NCI-H2029 treated with DMSO at 0.1 percent for 48 hours (cell line): ENCODE measurements at places on chromosomes 1 and 21.

GRCh38 chr21:45742247-45742646 lies 98.7 kb downstream of the PCBP3 start:
- no peak for DNase-seq

DNA sequence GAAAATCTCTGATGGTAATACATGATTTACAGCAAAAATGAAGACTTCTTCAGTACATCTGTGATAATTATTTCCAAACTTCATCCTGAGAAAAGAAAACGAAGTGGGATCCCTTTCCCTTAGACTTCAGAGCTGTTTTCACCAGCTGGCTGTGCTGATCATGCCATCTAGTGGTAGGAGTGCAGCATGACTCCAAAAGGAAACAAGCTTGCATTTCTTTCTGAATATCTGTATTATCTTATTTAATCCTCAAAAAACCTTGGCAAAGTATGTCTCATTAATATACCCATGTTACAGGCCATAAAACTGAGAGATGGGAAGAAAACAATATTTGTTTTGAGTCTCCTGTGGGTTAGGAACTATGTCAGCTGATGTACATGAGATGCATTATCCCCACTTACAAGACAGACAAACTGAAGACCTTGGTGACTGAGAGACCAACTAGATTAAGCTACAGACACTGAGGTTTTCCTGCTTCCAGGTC lies 9.8 kb upstream of the GJA8 start:
- peak; percentile 40 for DNase-seq

DNA sequence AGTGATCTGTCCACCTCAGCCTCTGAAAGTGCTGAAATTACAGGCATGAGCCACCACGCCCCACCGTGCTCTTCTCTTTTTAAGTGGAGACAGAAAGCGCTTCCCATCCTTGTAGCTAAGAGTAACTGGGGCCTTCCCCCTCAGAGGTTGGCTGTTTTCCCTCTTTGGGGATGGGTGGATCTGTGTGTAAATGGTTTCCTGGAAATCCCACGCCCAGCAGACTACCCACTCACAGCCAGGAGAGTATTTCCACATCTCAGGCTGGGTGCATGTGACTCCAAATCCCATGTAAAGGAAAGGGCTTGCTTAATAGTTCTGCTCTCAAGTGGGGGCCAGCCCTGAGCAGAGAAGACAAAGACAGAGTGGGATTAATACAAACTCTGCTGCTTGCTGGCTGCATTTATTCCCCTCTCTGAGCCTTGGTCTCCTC lies 19.6 kb upstream of the TCEA3 start:
- DNase-seq = no peak

DNA sequence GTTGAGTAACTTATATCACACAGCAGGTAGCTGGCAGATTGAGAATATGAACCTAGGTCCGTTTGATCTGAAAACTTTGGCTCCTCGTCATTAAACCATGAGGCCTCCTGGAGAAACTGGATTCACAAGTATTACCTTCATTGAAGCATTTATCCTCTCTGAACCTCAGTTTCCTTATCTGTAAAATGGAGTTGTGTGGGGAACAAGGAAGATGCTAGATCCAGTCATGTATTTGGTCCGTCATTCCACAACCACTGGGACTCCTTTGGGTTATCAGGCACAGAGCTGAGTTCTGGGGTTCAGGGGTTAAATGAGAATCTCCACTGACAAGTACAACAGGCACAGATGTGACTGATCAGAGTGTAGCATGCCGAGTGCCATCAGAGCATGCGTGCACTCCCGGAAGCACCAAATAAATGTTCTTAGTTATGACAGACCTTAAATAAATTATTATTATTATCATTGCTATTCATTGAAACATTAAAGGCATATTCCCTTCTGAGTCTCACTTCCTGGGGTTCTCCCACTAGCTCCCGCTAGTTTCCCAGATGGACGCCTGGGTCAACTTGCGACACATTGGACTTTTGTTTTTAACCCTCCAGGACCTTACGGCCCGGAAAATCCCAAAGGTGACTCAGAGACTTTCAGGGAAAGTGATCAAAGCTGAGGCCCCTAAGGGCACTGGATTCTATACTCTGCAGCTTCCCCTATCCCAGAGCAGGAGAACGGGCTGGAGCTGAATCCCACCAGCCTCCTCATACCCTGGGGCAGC lies 130.6 kb downstream of the PLPP3 start:
- DNase-seq = no peak

- DNase-seq = no peak
Measured at GRCh38 chr1:5990913-5991312, 1.3 kb downstream of the NPHP4 start.

GRCh38 chr1:29436181-29436785 lies 200.0 kb downstream of the PTPRU start:
- no peak for DNase-seq

- DNase-seq = no peak
Measured at GRCh38 chr1:39050001-39050400, 23.9 kb downstream of the NDUFS5 start.

- no peak for DNase-seq
Measured at GRCh38 chr1:109944541-109944940, 33.9 kb downstream of the CSF1 start.

- peak; percentile 83 for DNase-seq
Measured at GRCh38 chr1:46719689-46720088, 775 bp upstream of the EFCAB14 start.

DNA sequence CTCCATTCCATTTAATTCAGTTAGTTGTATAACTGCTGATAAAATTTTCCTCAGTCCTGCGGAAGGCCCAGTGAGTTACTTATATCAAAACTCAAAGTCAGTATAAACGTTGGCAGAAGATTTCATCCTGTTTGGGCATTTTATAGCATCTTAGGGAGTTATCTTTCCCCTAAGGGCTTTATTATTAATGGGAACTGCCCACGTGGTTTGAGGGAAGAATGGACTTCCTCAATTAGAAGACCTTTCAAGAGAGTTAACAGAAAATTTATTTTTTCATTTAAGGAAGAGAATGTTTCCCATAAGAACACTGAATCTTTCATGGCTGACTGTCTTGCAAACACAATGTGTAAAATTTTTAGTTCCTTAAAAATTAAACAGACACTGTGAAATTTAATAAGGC lies 400.1 kb downstream of the NEGR1 start:
- no peak for DNase-seq

- no peak for DNase-seq
Measured at GRCh38 chr1:70762386-70762785, 285.2 kb downstream of the PTGER3 start.

DNA sequence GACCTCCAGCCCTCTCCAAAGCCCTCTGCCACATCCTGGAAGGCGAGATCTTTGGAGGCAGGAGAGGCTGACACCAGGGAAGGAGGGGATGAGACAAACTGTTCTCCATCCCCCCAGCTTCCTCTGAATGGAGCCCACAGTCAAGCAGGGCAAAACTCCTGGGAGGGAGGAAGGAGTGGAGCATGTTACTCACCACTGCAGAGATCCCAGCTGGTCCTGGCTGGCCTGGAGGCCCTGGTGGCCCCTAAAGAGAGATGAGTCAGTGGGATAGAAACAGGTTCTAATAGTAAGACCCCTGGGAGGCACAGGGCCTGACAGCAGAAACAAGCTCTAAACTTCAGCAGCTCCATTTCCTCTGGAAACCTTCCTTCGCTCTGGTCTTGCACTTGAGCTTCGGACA lies 14.0 kb upstream of the PEF1 start:
- no peak for DNase-seq

GRCh38 chr1:20787029-20787839 lies at the start of gene HP1BP3:
Gene HP1BP3, minus strand, starts transcription at chr1:20787307. Its CDS starts 6,867 bp downstream, at chr1:20780440.
- peak; percentile 8 for DNase-seq

DNA sequence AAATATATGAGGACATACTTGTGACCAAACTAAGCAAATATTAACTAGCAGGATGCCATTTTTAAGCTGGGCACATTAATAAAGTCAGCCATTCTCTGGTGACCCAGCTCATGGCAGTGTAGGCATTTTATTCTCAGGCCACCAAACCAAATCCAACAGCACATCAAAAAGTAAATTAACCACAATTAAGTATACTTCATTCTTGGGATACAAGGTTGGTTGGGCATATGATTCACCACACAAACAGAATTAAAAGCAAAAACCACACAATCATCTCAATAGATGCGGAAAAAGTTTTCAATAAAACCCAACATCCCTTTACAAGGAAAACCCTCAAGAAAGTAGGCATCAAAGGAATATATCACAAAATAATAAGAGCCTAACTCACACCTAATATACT lies 101.3 kb downstream of the FAF1 start:
- DNase-seq = no peak

DNA sequence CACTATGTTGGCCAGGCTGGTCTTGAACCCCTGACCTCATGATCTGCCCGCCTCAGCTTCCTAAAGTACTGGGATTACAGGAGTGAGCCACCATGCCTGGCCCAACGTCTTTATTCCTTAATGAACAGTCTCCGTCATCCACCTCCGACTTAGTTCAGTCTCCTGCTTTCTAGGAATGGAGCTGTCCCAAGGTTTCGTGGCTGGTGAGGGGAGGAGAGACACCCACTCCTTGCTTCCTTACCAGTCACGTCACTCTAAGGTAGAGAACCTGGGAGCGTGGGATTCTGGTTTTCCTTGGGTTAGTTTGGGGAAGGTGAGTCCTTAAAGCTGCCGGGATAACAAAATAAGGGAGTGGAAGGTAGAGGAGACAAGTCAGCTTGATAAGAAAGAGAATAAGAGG lies 55.0 kb upstream of the ATP2B4 start:
- no peak for DNase-seq

- DNase-seq = no peak
Measured at GRCh38 chr21:46000731-46001641, 19.4 kb downstream of the COL6A1 start.

- no peak for DNase-seq
Measured at GRCh38 chr1:14426854-14427253, 171.6 kb upstream of the KAZN start.

GRCh38 chr1:244456586-244456985 lies 4.5 kb upstream of the CATSPERE start:
- no peak for DNase-seq

GRCh38 chr21:17501107-17502006 lies 11.5 kb upstream of the CXADR start:
- no peak for DNase-seq

DNA sequence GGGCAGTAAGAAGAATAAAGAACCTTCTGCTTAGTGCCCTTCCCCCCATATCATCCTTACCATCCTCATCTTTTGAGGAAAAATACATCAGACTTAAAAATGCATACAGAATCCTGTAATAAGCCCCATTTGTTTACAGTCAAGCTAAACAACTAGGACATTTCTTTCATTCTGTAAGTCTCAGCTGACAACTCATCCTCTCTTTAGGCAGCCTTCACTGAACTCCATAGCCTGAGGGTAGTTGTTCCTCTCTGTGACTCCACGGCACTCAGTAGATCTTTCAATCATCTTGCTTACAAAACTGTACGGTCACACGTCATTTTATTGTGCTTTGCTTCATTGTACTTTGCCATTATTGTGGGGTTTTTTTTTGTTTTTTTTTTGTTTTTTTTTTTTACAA lies 82.5 kb downstream of the NRIP1 start:
- DNase-seq = no peak

GRCh38 chr1:200343874-200344273 lies 66.0 kb downstream of the ZNF281 start:
- no peak for DNase-seq

DNA sequence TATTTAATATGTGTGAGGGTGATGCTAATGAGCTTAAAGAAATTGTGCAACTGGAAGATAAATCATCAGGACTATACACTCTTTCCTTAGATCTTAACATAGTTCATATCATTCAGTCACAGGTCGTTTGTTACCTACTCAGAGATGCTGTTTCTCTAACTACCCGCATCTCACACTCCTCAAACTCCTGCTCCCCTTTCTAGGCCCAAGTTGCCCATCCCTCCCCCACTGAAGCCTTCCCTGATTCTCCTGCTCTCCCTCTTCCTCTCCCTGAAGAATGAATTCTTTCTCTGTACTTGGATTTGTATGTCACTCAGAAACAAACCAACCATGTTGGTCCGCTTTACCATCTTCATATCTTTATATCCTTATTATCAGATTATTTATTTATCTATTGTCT lies 9.1 kb downstream of the SH3GLB1 start:
- no peak for DNase-seq

GRCh38 chr1:89484092-89485038 lies 40.3 kb upstream of the LRRC8B start:
- DNase-seq = no peak

DNA sequence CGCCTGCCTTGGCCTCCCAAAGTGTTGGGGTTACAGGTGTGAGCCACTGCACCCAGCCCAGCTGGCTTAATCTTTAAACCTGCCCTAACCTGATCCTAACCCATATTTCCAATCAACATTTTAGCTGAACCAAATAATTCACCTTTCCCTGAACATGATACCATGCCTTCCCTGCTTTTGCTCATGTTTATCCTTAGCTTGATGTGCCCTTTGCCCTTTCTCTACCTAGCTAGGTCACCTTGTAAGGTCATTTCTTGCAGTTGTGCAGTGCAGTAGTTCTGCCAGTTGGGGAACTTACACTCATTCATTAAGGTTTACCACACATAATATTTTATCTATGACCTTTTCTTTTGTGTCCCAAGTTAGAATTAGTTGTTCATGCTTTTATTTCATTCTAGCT lies 5.3 kb downstream of the UAP1 start:
- no peak for DNase-seq

DNA sequence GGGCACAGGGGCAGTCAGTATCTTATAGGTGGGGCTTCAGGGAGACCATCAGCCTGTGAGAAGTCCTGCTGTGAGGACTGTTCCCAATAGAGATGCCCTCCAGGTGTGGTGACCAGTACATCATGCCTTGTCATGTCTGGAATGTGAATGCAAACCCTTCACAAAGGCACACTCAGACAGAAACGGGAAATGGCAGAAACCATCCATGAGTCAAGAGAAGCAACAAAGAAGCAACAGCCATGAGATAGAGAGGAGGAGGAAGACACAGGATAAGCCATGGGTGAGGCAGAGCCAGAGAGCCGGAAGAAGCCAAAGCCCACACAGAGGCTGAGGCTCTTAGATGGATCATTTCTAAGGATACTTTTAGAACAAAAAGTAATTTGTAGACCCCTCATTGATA lies 20.1 kb upstream of the ZP4 start:
- DNase-seq = no peak

DNA sequence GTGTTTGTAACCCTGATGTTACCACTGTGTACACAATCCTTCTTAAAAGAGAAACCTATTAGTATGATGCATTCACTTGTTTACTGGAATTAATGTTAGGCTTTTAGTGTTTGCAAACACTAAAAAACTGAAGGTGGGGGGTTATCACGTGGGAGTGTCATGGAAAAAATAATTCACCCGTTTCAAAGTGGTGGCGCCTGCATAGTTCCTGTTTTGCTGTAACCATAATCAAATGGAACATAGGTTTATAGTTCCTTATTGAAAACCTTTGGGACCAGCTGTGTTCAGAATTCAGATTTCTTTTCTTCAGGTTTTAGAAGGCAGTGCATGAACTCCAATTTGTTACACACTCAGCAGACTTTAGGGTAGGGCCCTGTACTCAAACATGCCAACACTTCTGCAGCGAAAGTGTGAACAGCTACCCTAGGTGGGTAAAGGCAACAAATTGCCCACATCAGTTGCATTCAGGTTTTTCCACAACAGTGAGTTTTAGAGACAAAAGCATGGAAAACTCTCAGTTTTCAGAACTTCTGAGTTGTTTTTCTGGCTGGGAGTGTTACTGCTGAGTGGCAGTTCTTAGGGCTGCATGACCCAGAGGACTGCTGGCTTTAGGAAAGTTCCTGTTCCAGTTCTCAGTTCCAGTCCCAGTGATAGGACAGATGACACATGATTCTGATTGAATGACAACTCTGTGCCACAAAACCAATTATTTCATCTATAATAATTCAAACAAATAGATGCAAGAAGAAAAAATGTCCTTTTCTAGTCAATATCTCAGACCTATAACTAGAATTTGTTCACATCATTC lies 29.1 kb upstream of the IVNS1ABP start:
- no peak for DNase-seq
